Lung microvascular endothelial cell (primary cell): ENCODE measurements at places on chromosomes 4 and X. TPM values are rescaled to one million over a fixed set of nuclear protein-coding genes. Genes with fewer than 3 reads are reported as not detected.

The ETDB gene
- not detected in 2 replicates for total RNA-seq

The JAKMIP1 gene
- not detected in 2 replicates for total RNA-seq

The CPE gene
- total RNA-seq, result 1.1 and 1.4 TPM in 2 replicates

The AREG gene
- under 0.01 and 0.22 TPM in 2 replicates for total RNA-seq

The IQCM gene
- total RNA-seq, result not detected in 2 replicates

The EPHA5 gene
- under 0.01 TPM in 1 of 2 replicates, not detected in the other for total RNA-seq

The TREX2 gene
- total RNA-seq, result 4.4 and 7.7 TPM in 2 replicates

The ASB11 gene
- total RNA-seq, result not detected in 2 replicates

The TFE3 gene
- total RNA-seq, result 8.3 TPM in 2 replicates

The CYP2U1 gene
- 3.7 and 3.8 TPM in 2 replicates for total RNA-seq

The PAGE4 gene
- total RNA-seq, result not detected in 2 replicates

The AFF2 gene
- 0.20 and 0.22 TPM in 2 replicates for total RNA-seq

The ATRX gene
- total RNA-seq, result 41.0 and 53.8 TPM in 2 replicates

The FAM9B gene
- total RNA-seq, result not detected in 2 replicates

The MAGEB10 gene
- not detected in 2 replicates for total RNA-seq

The MAGEE2 gene
- total RNA-seq, result not detected in 2 replicates

The IL15 gene
- 0.87 and 1.2 TPM in 2 replicates for total RNA-seq
